Activated T-cell treated with anti-CD3 and anti-CD28 coated beads, Interleukin-2, amount 50 U/mL, for 24 hours (primary cell): ENCODE measurements at places on chromosomes 7 and 10.
A peak's percentile ranks its signal among the peaks of the same experiment; 100 is the strongest.

- no peak for DNase-seq
These were observed 122.3 kb upstream of the LYZL2 start for GRCh38 chr10:30751678-30752331.

DNA sequence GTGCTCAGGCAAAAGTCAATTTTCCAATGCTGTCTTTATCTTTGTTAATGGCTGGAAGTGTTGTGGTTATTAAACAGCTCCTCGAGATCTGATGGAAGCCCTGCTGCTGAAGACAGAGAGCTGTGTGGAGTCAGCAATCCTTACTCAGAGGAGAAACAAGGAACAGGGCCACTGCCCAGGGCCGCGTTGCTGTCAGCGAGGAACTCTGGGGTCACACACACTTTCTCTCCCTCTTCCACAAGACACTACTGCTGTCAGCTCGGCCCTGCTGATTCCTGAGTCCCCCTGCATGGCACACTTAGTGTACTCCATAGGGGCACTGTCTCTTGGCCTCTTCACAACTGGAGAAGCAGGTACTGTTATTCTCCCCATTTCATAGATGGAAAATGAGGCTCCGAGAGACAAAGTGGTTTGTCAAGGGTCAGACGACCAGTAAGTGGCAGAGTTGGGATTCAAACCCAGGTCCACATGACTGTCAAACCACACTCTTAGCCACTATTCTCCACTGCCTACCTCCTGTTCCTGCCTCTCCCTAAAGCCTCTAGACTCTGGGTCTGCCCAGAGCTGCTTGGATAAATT, 29.3 kb upstream of the PDCD4 start:
- no peak for DNase-seq

DNA sequence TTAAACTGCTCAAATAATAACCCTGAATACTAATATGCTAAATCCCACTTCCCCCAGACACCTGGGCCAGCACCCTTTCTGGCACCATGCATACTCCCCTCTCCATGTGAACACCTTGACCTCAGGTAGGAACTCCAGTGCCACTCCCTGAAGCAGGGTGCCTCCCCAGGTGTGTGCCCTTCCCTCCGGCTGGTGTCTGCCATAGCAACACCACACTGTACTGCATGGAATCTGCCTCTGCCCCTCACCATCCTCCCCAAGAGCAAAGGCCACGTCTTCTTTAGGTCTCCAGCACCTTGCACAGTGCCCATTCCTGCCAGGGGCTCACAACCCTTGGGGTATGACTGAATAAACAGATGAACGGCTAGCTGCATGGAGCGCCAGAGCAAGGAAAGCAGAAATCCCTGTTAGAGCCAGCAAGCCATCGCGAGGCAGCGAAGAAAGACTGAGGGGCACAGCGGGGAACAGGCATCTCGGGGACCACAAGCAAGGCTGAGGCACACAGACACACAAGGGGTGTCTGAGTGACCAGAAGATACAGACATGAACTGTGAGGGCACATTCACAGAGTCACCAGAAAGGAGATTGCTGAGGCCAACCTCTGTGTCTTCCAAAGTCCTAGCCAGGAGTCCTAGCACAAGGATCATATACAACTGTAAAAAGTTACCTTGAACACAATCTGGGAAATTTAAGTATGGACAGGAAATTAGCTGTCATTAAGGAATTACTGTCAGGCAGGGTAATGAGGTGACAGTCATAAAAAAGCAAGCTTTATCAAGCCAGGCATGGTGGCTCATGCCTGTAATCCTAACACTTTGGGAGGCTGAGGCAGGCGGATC, 25.7 kb downstream of the COBL start:
- DNase-seq = no peak

DNA sequence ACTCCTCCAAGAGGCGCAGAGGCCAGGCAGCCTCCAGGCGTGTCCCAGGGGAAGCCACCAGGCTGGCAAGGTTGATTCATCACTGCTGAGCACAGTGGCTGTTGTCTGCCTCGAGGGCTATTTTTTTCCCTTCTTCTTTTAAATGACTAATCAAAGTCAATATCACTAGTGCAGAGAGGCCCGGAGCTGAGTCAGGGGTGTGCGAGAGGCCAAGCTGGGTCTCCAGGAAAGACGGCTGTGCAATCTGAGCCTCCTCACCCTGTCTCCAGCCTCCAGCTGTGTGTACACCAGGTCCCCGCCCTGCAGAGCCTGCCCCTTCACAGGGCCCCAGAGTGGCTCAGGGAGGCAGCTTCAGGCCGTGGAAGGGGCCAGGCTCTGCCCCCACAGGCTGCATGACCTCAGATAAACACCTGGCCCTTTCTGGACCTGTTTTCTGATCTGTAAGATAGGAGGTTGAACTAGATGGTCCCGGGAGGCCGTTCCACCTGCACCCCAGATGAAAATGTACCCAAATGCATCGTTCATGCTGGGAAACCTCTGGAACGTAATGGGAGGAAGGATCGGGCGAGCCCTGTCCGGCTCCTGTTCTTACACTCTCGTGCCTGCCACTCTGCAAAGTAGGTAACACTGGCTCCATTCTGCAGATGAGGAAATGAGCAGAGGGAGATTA, 3.7 kb downstream of the STX1A start:
- peak; percentile 67 for DNase-seq

GRCh38 chr7:126483972-126484371, 768.8 kb downstream of the GRM8 start:
- no peak for DNase-seq

DNA sequence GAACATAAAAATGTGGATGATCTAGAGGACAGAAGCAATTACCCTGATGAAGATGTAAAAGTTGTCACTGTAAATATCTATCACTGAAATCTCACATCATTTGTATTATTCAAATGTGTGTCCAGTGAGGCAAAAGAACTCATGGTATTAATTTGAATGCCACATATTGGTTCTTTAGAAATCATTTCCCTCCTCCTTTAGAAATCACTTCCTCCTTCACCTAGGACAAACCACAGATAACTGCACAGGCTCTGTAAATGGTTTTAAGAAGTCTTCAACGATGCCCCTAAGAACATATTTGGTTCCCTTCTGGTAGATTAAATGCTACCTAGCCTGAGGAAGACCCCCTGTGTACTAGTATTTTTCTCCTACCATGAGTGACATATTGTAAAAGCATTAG, 33.1 kb upstream of the ZNF518A start:
- no peak for DNase-seq

GRCh38 chr10:13236638-13237037, 2.5 kb upstream of the UCMA start:
- no peak for DNase-seq

DNA sequence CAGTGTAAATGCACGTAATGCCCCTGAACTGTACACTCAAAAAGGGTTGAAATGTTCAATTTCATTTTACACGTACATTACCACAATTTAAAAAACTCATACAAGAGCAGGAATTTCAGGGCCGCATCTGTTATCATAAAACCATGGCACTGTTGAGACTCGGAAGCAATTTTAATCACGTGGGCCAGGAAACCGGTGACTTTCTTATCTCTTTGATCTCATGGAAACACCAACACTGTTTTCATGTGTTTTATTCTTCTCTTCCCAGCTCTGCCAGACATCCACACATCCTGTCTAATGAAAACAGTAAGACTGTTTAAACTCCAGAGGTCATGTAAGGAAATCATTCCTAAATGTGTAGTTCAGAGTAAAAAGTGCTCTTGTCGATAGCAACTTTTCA, 35.9 kb downstream of the PTPRE start:
- no peak for DNase-seq

- DNase-seq = peak; percentile 60
These were observed 20.9 kb upstream of the KLF6 start for GRCh38 chr10:3805791-3806461.

DNA sequence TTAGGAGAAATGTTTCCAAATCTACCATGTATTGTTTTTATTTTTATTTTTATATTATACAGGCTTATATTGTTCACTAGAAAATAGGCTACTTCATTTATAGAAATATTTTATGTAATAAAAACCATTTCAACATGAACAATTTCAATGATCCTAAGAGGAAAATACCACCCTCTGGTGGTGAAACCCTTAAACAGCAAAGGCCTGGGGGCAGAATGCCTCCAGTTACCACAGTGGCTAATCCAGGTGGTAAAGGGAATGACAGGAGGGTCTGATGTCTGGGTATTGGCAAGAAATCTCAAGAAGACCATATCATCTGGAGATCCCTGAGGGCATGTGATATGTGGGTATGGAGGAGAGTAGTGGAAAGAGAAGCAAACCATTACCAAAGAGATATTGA, 19.3 kb downstream of the MACC1 start:
- no peak for DNase-seq

- no peak for DNase-seq
These were observed at the start of gene LEP for GRCh38 chr7:128240696-128241386. Gene LEP (plus strand): TSS chr7:128241278. CDS start chr7:128252019, 10,741 bp downstream.

DNA sequence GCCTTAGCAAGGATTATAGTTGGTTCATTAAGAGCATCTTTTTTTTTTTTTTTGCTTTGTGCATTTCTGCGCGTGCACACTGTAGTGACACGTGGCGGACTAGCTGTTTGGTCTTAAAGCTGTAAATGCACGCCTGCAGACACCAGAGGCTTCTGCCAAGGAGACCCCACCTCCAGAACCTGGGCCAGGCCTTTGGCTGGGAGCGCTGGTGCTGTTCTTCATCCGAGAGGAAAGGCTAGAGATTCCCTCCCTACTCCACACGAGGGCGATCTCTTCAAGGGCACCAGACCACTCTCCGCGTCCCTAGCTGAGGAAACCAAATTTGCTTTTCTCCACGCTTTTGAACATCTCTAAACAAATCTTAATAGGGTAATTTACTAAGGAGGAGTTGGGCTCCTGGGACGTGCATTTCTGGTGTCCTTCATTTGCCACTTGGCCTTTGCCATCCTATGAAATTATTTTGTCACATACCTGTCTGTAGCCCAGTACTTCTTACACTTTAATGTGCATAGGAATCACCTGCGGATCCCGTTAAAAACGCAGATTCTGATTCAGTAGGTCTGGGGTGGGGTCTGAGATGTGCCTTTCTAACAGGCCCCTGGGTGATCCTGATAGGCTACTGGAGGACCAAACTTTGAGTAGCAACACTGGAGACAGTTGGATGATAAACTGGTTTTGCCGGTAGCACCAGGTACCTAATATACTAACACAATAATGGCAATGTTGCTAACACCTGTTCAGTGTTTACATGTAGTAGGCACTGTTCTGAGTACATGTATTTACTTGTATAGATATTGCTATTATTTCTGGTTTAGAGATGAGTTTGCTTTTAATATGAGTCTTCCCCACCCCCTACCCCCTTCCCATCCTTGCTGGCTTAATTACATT, 1.3 kb upstream of the SLC26A5 start:
- DNase-seq = peak; percentile 39

DNA sequence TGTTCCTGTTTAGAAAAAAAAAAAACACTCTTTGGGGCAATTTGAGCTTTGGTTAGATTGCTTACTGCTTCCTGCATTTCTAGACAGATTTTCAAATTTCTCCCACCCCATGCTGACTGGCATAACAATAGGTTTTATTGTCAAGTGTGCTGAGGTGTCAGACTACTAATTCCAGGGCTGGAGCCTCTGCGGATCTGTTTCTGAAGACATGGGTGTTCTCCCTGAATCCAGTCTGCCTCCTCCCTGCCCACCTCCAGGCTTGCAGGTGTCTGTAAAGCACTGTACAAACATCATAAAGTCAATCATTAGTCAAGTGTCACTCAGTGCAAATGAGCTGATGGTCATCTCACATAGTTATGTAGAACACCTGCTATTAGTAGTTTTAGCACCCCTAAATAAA, 292.4 kb downstream of the GATA3 start:
- no peak for DNase-seq

DNA sequence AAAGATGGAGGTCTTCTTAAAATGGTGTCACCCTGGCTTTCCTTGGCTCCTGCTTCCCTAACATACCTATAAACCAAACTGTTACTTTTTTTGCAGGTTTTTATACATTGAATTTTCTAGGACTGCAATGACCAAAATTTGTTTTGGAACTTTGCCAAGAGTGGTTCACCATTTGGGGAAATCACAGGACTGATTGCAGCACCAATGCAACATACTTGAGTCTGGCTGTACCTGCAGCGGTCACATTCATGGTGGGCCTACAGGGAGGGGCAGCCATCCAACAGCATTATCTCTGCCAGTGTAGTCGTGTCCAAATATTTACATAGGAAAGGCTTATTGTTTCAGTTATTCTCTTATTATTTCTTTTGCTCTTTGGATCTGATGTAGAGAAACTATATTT, 69.0 kb downstream of the HACD1 start:
- no peak for DNase-seq
